Mesenteric fat pad (tissue), 1 donor: ENCODE measurements at places on chromosomes 1 and 21. TPM values are rescaled to one million over a fixed set of nuclear protein-coding genes. Genes with fewer than 3 reads are reported as not detected.

IQCC gene
- 0.67 TPM for total RNA-seq

FDPS gene
- 91.7 TPM for total RNA-seq

CHODL gene
- 1.7 TPM for total RNA-seq

UBL4B gene
- total RNA-seq, result not detected

LCE2A gene
- total RNA-seq, result not detected

SLC1A7 gene
- 0.42 TPM for total RNA-seq

PODN gene
- total RNA-seq, result 86.3 TPM

GBP7 gene
- total RNA-seq, result not detected

SETDB1 gene
- 32.3 TPM for total RNA-seq

- DNase-seq, result peak; percentile 74
Observed at GRCh38 chr1:226632169-226632879, 83.8 kb downstream of the STUM start.

- no peak for DNase-seq
Observed at GRCh38 chr21:44907225-44907965, 13.3 kb downstream of the ITGB2 start.

- DNase-seq, result no peak
Observed at GRCh38 chr21:27580276-27580675, 613.4 kb upstream of the ADAMTS5 start.

GRCh38 chr1:234114648-234115307 lies 210.3 kb downstream of the SLC35F3 start:
- no peak for DNase-seq

DNA sequence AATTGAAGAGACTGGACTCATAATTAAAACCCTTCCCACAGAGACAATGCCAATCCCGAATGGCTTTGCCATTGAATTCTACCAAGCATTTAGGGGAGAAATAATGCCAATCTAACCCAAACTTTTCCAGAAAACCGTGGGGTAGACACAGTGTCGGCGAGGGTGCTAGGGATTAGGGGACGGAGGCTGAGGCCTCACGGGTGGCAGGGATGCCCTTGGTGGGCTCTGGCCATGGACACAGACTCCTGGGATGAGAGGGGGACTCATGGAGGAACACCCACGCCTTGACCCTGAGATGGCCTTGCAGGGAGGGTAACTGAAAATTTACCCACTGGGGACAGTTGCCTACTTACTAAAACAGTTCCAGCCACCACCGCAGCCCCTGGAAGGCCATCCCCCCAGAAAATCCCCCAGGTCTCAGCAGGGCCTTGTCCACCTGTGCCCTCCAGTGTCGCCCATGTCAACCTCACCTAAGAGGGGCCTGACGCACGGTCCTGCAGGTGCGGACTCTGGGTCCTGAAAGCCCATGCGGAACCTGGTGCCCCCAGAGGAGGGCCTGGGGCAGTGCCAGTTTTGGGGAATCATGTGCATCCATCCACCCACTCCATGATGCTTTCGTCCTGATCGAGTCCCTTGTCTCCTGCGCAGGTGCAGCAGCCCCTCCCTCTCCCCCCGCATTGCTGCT lies 1.9 kb downstream of the KRTAP10-5 start:
- no peak for DNase-seq

- no peak for DNase-seq
Observed at GRCh38 chr1:92838519-92838918, 6.7 kb downstream of the RPL5 start.

DNA sequence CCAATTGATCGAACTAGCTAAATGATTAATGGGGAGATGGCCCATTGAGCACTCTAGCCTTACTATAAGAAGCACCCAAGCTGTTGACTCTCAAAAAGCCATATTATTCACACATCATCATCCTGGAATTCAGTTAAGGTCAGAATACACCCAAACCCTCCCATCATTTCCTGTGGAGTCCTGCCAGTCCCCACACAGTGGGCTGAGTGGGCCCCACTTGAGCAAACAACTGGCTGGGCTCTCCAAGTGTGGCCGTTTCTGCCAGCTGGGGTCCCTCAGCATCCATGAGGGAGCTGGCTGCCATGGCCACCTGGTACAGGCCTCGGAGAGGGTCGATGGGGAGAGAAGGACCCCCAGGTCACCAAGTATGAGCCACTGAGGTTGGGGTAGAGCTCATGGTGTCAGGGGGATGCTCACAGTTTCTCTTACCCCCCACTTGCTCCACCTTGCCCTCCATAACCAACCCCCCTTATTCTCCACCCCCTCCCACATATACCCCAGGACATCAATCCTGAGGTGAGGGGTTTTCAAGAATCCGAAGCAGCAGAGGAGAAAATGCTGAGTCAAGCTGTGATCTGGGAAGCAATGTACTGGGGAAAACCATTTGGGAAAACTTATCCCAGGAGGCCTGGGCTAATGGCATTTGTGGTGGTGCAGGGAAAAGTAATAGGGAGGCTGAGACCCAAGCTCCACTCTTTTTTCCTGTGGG lies 60.3 kb downstream of the UBE2T start:
- peak; percentile 87 for DNase-seq

- DNase-seq, result no peak
Observed at GRCh38 chr1:87061742-87062156, 147.3 kb downstream of the HS2ST1 start.

DNA sequence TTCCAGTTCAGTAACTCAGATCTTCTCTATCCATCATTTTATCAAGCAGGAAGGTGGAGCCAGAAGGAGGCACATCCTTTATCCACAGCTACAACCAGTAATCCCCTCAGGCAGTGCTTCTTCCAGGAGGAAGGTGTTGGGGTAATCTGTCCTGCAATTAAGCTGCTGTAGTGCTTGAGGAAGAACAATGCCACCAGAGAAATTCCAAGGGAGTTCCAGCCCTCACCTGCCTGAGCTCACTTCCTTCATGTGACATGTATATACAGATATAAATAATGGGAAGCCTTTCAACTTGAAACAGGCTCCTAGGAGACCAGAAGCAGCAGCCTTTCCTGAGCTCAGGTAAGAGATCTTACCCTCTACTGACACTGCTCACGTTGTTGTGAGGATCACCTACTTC lies 2.2 kb upstream of the IL20 start:
- no peak for DNase-seq

DNA sequence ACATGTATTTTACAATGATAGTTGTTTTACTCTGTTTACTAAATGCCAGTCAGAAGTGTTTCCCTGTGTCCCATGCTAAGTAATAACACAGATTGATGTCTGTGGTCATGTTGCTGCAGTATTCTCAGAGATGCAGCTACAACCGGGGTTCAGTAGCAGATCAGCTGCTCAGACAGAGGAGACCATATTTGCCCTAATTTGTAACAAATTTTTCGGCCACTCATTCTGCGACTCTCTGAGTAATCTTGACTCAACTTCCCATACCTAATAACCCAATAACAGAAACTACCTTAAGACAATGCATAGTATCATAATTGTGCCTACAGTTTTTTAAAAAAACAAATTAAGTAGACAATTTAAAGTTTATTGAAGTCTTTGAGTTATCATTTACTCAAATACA lies 32.6 kb downstream of the NIBAN1 start:
- DNase-seq, result no peak

- DNase-seq, result no peak
Observed at GRCh38 chr1:200710166-200710565, 28.5 kb upstream of the CAMSAP2 start.

DNA sequence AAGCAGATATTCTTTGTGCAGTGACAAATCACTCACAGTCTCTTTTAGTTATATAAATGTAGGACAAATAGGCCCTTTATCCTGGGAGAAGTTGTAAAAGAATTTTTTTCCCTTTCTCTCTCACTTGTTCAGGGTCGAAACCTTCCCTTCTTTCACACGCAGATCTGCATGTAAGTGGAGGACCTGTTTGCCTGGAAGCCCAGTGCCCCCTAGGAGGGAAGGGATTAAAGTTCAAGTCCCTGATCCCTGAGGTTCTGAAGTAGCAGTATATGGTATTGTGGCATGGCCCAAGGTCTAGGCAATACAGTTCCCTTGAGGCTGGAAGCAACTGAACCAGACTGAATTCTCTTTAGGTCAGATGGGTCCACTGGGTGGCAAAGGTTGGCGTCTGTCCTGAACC lies 48.6 kb upstream of the PTGFRN start:
- DNase-seq, result no peak

- no peak for DNase-seq
Observed at GRCh38 chr1:44894591-44894990, 51.5 kb upstream of the PTCH2 start.

- no peak for DNase-seq
Observed at GRCh38 chr1:51635615-51636014, 18.7 kb downstream of the OSBPL9 start.

GRCh38 chr21:45392573-45392971 lies 12.4 kb upstream of the COL18A1 start:
- no peak for DNase-seq

- DNase-seq, result no peak
Observed at GRCh38 chr1:11245904-11246719, 16.2 kb downstream of the MTOR start.

DNA sequence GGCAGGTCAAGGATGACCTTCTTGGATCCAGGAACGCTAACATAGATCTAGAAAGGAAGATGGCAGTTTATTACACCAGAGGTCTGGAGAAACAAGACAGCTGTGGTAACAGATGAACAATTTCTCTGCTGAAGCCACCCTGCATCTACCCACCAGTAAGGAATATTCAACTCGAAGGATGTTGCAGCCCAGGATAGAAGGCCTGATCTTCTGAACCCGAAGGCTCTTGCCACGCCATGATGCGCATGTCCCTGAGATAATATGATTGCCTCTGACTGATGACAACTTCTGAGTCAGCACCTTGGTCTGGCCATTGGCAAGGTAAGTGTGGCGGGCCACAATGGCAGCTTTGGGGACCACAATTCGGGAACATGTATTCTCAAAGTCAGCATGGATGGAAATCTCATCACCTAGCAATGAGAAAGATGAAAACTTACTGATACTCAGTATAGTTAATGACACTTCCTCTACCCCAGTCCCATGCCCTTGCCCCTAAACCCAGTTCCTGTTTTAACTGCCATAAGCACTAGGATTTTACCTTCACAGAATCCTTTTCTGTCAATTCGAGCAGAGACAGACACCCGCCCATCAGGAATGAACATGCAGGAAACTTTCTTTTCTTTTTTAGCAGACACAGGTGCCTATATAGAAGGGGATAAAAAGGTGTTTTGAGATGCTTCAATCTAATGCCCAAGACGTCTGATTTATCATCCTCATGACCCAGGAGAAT lies 1.8 kb downstream of the TXNIP start:
- DNase-seq, result no peak

DNA sequence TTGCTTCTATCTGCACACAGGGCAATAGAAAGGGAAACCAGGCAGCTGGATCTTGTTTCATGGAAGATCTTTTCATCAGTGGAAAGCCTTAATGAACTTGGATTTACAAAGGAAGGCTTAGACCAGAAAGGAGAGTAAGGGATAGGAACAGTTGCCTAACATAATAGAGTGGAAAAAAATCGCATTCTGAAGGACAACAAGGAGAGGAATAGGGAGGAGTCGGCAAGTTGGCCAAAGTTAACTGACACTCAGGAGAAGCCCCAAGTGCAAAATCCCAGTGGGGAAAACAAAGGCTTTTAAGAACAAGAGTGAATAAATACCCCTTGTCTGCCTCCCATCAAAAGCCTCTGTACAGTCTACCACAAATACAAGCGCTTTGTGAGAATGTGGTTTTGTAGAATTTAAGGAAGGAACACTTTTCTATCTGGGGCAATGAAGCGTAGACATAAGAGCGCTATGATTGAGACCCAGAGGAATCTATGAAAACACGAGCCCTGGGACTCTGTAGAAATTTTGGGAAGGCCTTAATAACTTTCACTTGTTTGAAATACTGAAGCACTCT lies 74.1 kb downstream of the ZNF648 start:
- DNase-seq, result no peak

GRCh38 chr1:198725090-198725489 lies 86.2 kb downstream of the PTPRC start:
- no peak for DNase-seq

GRCh38 chr1:100631015-100631551 lies 88.5 kb upstream of the VCAM1 start:
- DNase-seq, result no peak

DNA sequence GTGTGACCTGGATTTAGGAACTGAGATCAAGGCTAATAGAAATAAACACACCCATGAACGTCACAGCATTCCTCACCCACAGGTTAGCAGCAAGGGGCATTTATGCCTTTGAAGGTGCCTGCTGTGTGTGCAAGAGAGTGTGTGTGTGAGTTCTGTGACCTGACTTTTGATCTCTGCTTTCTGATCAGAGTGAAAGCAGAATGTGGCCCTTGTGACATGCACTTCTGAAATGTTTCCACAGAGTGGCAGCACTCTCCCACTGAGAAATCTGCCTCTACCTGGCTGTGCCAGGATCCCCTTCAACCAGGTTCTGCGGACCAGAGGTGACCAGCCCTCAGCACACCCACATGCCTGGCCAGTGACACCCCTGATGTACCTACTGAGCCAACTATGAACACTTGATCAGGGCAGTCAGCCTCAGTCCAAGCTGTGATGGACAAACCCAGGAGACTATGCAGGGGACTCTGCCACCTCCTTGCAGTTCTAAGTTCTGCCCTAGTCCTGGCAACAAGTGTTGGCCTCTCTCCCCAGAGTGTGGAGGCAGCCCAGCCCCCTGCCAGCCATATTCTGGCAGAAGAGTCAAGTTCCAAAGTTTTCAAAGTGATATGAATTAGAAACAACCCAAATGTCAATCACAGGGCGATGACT lies 41.0 kb downstream of the RXRG start:
- DNase-seq, result no peak

GRCh38 chr21:33058957-33059356 lies 11.0 kb upstream of the OLIG1 start:
- DNase-seq, result no peak

DNA sequence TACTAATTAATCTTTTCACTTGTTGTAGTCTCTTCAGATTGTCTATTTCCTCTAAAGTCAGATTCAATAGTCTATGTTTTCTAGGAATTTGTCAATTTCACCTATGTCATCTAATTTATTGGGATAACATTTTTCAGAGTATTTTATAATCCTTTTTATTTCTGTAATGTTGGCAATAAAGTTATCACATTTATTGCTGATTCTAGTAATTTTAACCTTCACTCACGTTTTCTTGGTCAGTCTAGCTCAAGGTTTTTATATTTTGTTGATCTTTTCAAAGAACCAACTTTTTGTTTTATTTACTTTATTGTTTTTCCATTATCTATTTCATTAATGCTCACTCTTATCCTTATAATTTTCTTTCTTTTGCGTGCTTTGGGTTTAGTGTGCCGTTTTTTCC lies 97.9 kb upstream of the GNG12 start:
- DNase-seq, result no peak

DNA sequence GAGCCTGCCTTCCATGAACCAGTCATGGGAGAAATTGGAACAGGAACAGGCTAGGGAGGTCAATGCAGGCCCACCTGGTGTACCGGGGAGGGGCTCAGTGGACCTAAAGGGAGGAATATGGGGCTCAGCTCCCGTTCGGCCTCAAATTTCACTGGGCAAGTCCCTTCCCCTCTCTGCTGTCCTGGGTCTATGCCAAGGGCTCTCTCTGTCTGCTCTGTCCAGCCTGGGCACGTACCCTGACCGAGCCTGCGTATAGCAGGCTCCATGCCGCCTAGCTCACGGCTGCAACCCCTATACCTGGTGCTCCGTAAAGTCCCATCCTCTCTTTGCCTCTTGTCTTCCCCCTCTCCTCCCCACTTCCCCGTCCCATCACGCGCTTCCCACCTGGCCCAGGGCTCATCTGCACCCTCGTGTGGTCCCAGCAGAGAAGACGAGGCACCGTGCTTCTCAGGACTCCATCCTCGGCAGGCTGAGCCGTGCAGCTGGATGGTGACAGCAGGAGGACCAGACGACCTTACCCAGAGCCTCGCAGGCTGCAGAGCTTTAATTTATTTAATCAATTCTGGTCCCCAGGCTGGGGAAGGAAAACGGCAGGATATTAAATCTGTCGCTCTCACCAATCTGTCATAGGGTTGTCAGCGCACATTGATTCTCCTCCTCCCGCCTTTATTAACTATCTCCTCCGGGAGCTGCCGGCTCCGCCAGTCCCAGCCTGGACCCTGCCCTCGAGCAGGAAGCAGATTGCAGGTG lies 25.0 kb upstream of the DISP3 start:
- no peak for DNase-seq
